ENCODE measurements at places on chromosomes 2 and 18.

- DNase-seq: no peak
Measured at GRCh38 chr18:46291149-46291548, 187.0 kb downstream of the HAUS1 start.

DNA sequence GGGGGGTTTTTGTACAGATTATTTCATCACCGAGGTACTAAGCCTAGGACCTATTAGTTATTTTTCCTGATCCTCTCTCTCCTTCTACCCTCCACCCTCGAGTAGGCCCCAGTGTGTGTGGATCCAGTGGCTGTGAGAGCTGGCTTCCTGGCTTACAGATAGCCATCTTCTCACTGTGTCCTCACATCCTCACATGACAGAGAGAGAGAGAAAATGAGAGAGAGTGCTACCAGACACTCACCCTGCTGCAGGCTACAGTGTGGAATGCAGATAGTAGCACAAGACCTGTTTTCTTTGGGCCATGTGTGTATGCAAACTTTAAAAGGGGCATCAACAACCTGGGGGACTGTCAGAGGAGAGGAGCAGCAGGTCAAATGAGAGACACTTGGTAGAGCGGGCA, 9.5 kb downstream of the KCNK3 start:
- no peak for DNase-seq

- DNase-seq: no peak
Measured at GRCh38 chr2:207766697-207767460, 2.8 kb downstream of the FZD5 start.

- DNase-seq: no peak
Measured at GRCh38 chr2:122191331-122191730, 435.9 kb downstream of the TSN start.

Data from NCI-H748 treated with DMSO at 0.1 percent for 48 hours (cell line).